ENCODE measurements at places on chromosomes 1 and 21. TPM values are rescaled to one million over a fixed set of nuclear protein-coding genes. Genes with fewer than 3 reads are reported as not detected.

- DNase-seq = no peak
Observed at GRCh38 chr1:202964791-202965410, 2.2 kb downstream of the CYB5R1 start.

DNA sequence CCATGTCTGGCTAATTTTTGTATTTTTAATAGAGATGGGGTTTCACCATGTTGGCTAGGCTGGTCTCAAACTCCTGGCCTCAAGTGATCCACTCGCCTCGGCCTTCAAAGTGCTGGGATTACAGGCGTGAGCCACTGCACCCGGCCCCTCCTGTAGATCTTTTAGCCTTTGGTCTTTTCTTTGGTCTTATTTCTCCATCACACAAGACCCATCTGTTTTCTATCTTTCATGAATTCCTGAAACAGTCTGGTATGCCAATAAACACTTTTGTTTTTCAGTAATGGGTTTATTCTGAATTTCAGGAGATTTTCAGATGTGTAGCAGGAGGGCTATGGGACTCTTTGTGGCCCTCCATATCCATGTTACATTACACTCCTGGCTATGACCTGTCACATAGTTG is 23.2 kb downstream of the ERRFI1 start:
- no peak for DNase-seq

The LCE2B gene
- not detected for polyA plus RNA-seq

- no peak for DNase-seq
Observed at GRCh38 chr1:159012495-159012894, 2.8 kb downstream of the IFI16 start.

DNA sequence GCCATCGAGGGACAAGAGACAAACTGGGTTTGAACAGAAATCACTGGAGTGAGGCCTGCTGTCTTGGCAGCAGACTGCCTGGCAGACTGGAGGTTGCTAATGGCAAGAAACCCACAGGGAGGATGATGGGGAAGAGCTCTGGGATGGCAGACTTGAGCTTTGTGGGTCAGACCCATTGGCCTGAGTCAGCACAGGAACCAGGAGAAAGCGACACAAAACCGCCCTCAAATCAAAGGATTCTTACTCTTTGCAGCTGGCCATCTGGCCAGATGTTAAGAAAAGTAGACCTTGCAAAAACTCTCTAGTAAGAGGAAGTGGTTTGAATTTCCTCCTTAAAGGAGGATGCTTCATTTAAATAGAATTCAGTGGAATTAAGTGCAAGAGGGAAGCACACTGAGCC is 195.2 kb upstream of the JUN start:
- DNase-seq = no peak

DNA sequence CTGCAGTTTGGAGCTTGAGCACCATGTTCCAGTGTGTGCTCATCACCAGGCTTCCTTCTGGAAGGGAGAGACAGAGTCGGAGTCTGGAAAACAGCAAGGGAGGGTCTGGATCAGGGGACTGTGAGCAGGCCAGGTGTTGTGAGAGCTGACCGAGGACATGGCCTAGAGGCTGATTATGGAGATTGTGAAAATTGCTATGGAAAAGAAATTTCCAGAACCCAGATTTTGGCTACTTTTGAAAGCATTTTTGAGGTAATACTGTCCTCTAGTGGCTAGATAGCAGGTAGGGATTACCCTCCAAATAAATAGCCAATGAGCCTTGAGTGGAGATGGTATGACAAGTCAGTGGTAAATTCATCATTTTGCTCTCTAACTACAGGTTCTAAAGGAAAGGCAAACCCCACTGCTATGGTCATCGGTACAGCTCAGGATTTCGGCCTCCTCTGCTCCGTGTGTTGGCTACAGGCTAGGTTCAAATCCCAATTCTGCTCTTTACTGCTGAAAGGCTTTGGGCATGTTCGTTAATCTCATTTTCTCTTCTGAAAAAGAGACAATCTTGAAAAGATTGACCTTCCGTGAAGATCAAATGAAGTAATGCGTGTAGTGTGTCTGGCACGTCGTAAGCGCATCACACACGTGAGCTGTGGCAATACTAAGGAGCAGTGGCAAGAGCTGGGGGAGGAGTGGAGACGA is 1.0 kb upstream of the HAO2 start:
- DNase-seq = peak; percentile 24

DNA sequence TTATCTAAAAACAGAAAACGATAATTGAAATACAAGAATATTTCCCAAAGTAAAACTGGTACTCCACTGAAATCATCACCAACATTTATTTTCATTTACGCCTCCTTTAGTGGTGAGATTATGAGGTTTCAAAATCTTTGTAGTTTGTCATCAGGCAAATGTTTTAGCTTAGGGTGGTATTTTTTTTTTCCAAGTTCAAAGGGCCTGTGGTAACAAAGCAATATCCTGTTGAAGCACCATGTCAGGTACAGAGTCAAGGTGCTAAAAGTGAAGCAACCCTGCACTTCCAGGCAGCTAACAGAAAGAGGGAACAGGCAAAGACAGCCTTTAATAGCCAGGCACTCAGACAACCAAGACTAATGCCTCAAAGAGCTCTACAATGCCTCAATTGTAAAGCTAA is 89.2 kb downstream of the JAK1 start:
- DNase-seq = no peak

The OR10Z1 gene
- polyA plus RNA-seq = 0.04 TPM

The PLCH2 gene
- 1.5 TPM for polyA plus RNA-seq

GRCh38 chr1:226825037-226825745 is 45.2 kb upstream of the PSEN2 start:
- DNase-seq = no peak

The PCP4 gene
- 10.2 TPM for polyA plus RNA-seq

The TTC39A gene
- polyA plus RNA-seq = 9.0 TPM

The CDCP2 gene
- polyA plus RNA-seq = 0.12 TPM

The OR6N1 gene
- not detected for polyA plus RNA-seq

GRCh38 chr1:163410073-163410999 is 88.6 kb downstream of the NUF2 start:
- peak; percentile 88 for DNase-seq

GRCh38 chr1:242784807-242785206 is 260.3 kb upstream of the PLD5 start:
- DNase-seq = no peak

The SELL gene
- 2.1 TPM for polyA plus RNA-seq

DNA sequence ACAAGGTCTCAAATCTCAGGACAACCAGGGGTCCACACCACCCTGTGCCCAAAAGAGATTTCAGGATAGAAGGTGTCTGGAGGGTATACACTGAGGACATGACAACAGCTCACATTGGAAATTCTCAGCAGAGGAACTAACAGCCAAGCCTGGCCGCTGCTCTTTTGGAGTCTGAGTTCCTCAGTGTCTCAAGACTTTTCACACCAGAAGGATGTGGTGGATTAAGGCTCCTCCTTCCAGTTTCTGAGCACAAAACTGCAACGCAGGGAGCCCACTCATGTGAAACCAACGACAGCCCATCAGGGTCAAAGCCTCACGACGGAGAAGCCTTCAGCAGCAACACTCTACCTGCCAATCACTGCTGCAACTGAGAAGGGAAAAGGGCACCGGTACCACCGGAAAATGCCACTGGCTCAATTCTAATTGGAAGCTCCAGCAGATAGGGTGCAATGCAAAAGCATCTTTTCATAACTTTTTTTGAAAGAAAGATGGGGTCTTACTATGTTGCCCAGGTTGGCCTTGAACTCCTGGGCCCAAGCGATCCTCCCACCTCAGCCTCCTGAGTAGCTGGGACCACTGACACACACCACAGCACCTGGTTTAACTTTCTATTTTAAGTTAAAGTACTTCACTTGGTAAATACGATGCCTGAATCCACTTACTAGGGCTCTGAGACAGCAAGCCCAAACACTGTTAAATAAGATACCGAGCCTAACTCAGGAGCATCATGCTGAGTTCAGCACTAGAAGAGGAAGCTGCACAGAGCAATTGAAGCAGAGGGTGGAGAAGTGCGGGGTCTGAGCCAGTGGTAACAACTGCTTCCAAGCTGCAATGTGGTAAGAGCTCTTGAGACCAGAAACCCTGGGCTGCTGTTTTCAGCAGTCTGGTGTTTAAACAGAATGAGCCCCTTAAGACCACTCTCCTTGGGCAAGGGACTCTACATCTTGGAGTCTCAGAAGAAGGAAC is 7.8 kb downstream of the CAPZB start:
- no peak for DNase-seq

DNA sequence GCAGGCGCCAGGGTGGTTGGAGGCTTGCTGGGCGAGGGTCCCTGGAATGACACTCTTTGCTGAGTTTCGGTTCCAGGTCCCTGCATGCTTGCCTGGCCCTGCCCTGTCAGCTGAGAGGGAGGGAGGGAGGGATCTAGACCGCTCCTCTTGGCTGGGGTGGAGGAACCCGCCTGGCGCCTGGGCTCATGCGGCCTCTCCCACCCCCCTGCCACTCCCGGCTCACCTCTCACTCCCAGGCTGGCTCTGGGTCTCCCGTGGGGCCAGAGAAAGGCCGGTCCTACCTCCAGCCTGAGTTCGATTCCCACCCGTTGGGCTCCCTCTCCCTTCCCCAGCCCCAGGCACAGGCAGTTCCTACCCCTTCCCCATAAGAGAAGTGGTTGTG is 19.0 kb upstream of the IFNLR1 start:
- no peak for DNase-seq

- DNase-seq = no peak
Observed at GRCh38 chr1:76627901-76628300, 239.4 kb upstream of the ST6GALNAC5 start.

DNA sequence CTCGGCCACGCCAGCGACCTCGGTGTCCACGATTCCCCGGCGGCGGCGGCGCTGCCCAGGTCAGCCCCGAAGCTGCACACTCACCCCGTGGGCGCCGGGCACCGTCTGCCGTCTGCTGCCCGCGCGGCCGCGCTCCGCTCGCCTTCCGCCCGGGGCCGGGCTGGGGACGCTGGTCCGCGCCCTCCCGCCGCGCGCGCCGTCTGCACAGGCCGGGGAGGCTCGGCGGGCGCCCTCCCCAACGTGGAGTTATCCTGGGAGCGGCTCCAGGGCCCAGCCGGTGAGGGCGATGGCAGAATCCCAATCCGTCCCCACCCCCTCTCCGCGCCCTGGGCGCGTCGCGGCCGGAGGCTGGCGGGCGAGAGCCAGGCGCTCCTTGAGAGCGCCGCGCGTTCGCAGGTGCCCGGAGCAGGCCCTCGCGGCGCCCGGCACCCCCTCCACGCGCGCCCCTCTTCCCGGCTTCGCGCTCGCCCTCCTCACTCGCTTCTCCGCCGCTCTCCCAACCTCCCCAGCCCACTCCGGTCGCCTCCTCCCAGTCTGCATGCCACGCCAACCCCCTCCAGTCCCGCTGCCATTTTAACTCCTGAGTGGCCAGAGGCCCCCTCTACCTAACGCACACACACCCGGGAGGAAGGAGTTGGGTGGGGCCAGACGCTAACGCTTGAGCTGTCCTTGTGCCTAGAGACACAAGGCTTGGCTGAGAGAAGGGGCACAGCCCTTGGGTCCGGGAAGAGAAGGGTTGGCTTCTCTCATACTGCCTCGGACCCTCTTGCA is at the start of gene LRRN2:
LRRN2 (minus strand) TSS at position 503 of the 771 bp plus-strand sequence. CDS start 65,746 bp downstream, outside the sequence.
- no peak for DNase-seq

The FMO1 gene
- 225 TPM for polyA plus RNA-seq

- no peak for DNase-seq
Observed at GRCh38 chr1:9881838-9882249, 28.2 kb downstream of the CTNNBIP1 start.

The TTLL10 gene
- polyA plus RNA-seq = 0.94 TPM

The OR2T2 gene
- not detected for polyA plus RNA-seq

Measured in renal pelvis (tissue), 12 donors.